GM18507 (cell line): ENCODE measurements at places on chromosomes 3 and 15.

GRCh38 chr15:80811781-80812315, 32.7 kb downstream of the CEMIP start:
- no peak for DNase-seq

DNA sequence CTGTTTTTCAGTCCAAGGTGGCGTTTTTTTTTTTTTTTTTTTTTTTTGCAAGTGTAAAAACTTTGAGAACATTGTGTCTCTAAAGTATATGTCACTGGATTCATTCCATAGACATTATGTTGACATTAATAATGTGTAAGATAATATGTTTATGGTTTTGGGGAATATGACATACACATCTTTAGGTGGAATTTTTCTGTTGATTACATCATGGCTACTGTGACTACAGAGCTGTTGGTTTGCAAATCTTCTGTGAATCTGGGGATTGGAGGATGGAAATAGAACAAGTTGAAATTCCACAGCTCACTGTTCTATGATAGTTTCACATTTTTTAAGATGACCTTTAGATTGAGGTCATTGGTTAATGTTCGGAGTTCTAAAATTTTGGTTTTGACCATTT, 24.4 kb upstream of the PLSCR2 start:
- DNase-seq = no peak

GRCh38 chr3:146050691-146051090, 110.3 kb downstream of the PLOD2 start:
- DNase-seq = no peak

- DNase-seq = peak; percentile 17
These were observed 75.0 kb downstream of the PEX5L start for GRCh38 chr3:179961703-179962078.

DNA sequence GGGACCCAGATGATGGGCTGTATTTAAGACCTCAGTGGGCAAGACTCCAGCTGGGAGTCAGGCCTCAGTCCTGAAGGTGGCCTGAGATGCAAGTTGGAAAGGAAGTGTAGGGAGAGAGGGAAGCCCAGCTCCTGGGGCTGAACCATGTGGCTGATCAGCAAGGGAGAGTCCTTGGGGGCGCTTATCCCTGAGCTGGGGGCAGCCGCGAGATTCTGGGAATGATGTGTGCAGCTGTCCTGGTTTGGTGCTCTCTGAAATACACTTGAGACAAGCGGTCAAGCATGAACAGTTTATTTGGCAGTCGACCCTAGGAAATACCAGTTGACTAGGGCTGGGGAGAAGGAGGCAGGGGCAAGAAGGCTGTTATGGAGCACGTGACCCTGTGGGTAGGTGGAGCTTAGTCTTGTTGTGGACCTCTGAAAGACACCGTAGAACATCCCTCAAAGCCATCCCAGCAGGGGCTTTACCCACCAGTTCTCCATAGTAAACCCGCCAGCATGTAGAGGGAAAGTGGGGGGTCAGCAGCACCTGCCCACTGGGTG, 41.8 kb upstream of the SLC6A11 start:
- no peak for DNase-seq
